ENCODE measurements at places on chromosomes 4 and X.

DNA sequence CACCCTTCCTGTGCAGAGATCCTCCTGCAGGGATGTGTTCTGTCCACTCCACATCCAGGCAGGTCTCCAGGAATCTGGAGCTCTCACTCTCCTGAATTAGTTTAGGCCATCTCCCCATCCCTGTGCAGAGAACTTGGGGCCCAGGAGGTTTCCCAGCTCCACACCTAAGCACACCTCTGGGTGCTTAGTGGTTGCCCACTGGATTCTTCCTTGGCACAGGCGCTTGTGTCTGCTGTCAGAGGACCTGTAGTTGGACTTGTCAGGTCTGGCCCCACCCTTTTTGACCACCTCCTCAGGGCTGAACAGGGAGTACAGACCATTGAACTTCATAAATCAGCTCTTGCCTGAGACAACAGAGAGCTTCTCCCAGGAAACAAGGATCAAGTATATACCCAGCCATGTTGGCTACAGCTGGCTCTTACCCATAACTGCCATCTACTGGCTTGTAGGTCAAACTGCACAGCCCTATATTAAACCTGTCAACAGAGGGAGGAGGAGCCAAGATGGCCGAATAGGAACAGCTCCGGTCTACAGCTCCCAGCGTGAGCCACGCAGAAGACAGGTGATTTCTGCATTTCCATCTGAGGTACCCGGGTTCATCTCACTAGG, 275.5 kb downstream of the PPARGC1A start:
- no peak for DNase-seq

GRCh38 chrX:45421806-45422205, 221.1 kb upstream of the DIPK2B start:
- no peak for DNase-seq

DNA sequence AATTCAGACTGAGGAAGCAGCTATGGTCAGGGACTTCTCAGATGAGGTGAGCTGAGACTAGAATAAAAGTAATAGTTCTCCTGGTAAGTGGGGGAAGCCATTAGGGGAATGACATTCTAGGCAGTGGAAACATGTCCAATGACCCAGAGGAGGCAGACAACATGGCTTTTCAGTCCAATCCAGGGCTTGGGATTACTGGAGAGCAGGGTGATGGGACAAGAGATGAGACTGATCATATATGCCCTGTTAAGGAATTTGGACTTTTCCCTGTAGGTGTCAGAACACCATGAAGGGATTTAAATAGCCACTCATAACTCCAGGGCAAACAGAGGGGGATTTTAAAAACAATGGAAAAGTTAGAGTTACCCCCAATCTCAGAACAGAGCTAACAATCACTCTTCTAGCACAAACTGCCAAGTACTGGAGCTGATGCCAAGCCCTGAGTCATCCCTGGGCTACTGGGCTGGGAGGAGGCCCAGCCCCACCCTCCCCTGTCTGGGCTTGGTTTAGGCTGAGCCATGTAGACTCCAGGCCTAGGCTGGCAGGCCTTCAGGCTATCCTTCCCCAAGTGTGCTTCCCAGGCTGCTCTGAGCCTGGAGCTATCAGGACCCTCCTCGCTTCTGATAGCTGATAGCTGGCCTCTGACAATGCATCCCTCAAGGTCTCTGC, 22.7 kb upstream of the MSN start:
- DNase-seq: no peak

DNA sequence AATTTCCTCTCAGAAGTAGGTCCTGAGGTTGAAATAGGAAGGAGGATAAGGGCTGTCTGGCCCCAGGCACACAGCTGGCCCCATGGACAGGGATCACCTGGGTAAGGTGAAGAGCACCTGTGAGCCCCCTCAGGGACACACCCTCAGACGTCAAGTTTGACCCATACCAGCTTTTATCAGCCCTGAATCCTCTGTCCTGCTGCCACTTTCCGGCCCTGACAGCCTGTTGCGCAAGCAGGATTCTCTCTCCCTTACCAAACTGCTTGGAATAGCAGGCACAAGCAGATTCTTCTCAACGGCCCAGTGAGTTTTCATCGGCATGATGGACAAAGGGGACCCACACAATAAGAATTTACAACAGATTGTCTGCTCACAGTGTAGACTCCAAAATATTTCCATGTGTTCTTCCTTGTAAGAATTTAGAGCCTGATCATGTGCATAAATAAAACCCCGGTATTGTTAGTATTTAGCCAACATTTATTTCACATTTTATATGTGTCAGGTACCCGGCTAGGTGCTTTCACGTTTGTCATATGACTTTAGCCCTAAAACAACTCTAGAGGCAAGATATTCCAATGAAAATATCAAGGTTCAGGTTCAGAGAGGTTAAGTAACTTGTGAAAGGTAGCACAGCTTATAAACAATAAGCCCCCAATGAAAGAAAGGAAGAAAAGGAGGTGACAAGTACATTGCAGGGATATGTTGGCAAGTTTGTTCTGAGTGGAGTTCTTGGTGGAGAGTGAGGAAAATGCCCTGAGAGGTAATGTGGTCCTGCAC, 107.2 kb upstream of the KIT start:
- DNase-seq: no peak

DNA sequence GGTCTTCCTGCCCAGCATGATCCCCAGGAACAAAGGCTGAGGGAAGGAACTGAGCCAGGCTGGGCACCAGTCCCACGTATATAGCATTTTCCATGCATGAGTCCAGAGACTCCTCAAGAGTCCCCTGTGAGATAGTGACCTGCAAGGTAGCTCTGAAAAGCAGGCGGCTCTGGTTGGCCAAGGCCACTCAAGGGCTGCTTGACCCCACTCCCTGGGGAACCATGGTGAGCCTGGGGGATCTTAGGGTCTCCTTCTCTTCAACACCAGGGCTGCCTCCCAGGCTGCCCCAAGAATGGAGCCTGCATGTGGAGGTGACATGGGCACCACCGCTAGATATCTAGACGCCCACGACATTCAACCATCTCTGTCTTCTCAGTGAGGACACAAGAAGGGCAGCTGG, 79.2 kb downstream of the SLC2A9 start:
- DNase-seq: no peak

DNA sequence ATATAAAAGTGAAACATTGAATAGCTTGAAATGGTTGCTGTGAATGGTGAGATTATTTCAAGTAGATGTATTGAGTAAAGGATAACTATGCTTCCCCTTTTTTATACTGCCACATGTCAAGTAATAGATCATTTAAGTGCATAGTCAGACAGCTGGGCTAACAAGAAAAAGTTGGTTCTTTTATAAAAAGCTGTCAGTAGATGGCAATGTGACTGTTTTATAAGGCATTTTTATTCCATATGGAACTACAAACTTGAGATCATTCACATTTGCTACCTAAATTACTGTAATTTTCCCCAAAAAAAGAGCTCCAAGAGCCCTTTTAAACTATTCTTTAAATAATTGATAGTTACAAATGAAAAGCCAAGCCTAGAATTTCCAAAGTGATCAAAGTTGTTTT, 831.0 kb downstream of the C4orf33 start:
- DNase-seq: no peak

GRCh38 chr4:48340965-48341775, at the start of gene SLAIN2:
SLAIN2 (plus strand) TSS chr4:48341529; CDS start chr4:48341740, 211 bp downstream.
- DNase-seq: peak; percentile 100

DNA sequence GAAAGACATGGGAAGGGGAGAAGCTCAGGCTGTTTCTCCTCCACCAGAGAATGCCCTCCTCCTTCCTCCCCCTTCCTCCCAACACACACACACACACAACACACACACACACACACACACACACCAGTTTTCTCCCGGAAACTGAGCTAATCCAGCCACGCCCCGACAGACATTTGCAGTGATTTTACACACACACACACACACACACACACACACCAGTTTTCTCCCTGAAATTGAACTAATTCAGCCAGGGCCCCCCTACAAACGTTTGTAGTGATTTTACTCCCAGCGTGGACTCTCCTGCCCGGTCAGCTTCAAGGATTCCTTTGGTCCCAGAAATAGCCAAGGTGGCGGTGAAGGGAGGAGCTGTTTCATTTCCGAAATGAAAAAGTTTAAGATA, 32.9 kb upstream of the STX18 start:
- DNase-seq: peak; percentile 76

DNA sequence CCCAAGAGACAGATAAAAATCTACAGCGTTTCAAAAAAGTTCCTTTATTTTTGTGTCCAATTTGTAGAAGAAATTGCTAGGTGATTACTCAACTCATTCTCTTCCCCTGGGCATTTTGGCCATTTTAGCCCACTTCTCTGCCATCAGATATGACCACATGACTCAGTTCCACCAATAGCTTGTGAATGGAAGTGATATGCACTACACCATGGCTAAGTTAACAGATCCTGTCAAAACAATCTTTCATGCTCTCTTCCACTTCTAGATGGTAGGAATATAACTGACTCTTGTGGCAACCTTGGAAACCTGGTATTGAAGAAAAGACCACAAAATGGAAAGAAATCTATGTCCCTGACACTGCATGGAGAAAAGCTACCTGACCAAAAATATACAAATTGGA, 26.2 kb upstream of the FREM3 start:
- no peak for DNase-seq

- no peak for DNase-seq
Measured at GRCh38 chr4:82495666-82496065, 65.3 kb downstream of the ENOPH1 start.

DNA sequence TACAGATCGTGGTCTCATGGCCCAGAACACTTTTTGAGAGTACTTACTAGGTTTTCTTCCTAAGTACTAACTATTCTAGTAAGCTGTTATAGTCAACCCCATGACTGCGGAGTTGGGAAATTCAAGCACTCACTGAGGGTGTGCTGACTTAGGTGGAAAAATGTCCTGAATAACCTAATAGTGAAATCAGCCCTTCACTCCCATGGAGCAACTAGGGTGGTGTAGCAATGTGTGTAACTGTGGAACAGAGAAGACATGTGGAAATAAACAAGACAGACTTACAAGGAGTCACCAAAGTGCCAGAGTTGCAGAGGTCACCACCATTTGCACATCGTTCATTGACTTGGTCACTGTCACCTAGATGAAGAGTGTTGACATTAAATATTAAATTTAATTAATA, 12.1 kb upstream of the VSIG4 start:
- no peak for DNase-seq

- DNase-seq: no peak
Measured at GRCh38 chr4:47002580-47002979, 9.2 kb upstream of the GABRA4 start.

DNA sequence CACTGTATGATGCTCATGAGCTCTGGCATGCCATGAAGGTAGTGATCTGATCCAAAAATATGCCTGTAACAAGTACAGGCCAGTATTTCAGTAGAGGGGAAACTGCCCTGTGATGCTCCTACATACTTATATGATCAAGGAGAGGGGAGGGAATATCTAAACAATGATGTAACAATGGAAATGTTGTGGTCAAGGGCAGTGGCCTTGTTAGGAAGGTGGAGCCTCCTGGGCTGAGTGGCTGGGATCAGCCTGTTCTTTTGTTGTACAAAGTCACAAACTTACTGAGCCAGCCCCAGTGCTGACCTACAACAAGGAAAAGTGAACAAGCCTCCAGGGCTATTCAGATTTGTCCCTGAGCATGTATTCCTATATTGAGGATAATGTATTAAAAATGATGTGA, 70.3 kb downstream of the ANXA10 start:
- DNase-seq: no peak

DNA sequence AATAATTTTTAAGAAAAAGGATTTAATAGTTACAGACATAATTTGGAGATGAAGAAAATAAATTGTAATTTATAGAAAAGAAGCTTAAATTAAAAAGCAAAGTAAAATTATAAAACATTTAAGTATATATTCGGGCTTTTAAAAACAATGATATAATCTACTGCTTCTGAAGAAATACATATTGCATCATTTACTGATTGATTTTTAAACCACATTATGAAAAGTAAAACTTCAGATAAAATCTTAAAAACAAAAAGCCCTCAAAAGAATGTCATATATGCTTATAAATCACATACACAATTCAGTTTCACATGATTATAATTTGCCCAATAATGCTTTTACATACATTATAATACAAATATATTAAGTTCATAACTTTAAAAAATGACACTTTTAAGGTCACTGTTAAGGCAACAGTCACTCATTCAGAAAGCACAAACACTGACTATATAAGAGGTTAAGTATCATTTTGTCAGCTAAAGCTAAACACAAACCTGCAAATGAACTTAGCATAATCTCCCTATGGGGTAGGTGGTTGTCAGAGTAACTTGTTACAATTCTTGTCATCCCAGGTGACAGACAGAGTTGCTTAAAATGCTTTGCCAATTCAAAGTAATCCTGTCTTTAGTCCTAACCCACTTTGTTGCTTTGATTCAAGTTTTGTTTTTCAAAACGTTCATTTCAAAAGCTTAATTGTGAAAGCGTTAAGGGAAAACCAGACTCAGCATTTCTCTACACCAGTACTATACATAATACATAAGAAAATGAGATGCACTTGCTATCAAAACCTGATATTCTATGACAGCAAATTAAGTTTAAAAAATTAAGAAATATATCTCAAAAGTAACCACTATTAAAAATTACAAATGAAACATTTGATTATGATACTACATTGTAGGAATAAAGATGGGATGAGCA, 90.6 kb upstream of the MAB21L2 start:
- no peak for DNase-seq
